ENCODE measurements at places on chromosomes 5 and 9.
A peak's percentile ranks its signal among the peaks of the same experiment; 100 is the strongest.

- no peak for DNase-seq
Measured at GRCh38 chr9:69188975-69189374, 14.9 kb downstream of the TJP2 start.

- DNase-seq: no peak
Measured at GRCh38 chr5:167783145-167783817, 508.2 kb upstream of the WWC1 start.

- DNase-seq: no peak
Measured at GRCh38 chr5:16061163-16061562, 118.4 kb downstream of the MARCHF11 start.

- no peak for DNase-seq
Measured at GRCh38 chr5:105868038-105868780, 1802.5 kb downstream of the EFNA5 start.

GRCh38 chr5:135450336-135450735 lies 1.8 kb downstream of the TIFAB start:
- DNase-seq: no peak

- no peak for DNase-seq
Measured at GRCh38 chr9:104906441-104907277, 21.3 kb downstream of the ABCA1 start.

GRCh38 chr5:8458038-8458383 lies 589.1 kb downstream of the MTRR start:
- no peak for DNase-seq

- no peak for DNase-seq
Measured at GRCh38 chr9:108180541-108180940, 675.2 kb downstream of the ACTL7B start.

GRCh38 chr9:129863059-129863690 lies 27.9 kb downstream of the USP20 start:
- DNase-seq: peak; percentile 65

- no peak for DNase-seq
Measured at GRCh38 chr5:673831-674629, 19.1 kb downstream of the TPPP start.

DNA sequence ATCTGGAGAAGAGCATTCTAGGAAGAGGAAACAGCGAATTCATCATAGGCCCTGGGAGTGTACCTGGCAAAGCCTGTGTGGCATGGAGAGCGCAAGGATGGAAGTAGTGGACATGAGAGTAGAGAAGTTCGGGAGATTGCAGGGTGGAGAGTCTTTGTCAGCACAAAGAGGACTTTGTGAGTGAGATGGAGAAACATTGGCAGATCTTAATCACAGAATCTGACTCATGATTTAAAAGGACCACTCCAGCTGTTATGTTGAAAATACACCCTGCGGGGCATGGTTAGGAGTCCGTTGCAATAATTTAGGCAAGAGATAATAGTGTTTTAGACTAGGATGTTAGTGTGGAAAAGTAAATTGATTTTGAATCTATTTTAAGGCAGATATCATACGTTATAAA lies 116.9 kb downstream of the HACD4 start:
- no peak for DNase-seq

DNA sequence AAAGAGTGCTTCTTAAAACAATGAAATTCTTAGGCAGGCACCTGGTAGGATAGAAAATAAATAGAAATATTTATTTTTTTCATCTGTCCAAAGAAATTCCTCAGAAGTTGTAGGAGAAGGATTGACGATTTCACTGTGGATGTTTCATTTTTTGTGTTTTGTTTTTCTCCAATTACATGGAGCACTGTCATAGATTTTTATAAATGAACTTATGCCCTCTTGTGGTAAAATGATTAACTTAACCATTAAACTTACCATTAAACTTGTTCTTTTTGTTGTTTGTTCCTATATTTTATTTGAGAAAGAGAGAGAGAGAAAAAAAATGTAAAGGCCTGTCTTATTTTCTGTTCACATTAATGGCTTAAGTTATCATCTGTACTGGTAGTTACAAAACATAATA lies 339.2 kb downstream of the PRR16 start:
- no peak for DNase-seq

DNA sequence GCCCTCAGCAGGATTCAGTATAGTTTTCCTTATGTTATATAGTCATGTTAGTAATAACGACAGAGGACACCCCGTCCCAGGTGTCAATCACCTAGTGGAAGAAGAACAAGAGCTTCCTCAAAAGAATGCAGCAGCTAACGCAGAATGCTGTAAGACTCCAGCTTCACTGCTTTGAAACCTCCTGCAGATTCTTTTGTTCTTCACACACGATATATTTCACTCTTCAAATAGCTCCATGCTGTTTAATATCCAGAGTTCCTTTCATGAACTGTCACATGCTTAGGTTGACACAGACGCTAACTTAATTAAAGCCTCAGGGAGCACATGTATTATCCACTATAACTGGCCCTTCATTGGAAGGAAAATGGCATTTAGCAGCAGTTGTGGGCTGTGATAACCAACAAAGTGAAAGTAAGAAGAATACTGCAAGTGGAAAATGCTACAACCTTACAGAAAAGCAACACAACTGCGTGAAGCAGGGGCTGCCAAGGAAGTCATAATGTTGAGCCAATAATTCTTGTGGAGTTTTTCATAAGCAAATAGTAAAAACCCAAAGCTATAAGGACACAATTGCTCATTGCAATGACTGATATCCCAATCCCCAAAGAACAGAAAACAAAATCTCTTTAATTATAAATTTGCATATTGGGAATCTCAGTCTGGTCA lies 387.5 kb downstream of the PLK2 start:
- no peak for DNase-seq

- no peak for DNase-seq
Measured at GRCh38 chr5:57592236-57592635, 109.6 kb upstream of the ACTBL2 start.

- no peak for DNase-seq
Measured at GRCh38 chr5:115774684-115775083, 41.8 kb downstream of the CDO1 start.

DNA sequence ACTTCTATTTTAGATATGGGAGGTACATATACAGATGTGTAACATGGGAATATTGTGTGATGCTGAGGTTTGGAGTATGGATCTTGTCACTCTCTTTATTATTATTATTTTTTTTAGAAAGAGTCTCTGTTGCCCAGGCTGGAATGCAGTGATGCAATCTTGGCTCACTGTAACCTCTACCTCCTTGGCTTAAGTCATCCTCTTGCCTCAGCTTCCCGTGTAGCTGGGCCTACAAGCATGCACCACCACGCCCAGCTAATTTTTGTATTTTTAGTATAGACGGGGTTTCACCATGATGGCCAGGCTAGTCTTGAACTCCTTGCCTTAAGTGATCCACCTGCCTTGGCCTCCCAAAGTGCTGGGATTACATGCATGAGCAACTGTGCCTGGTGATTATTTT lies 138.4 kb upstream of the SLC28A3 start:
- no peak for DNase-seq

GRCh38 chr5:76471406-76471805 lies 68.3 kb downstream of the IQGAP2 start:
- no peak for DNase-seq

DNA sequence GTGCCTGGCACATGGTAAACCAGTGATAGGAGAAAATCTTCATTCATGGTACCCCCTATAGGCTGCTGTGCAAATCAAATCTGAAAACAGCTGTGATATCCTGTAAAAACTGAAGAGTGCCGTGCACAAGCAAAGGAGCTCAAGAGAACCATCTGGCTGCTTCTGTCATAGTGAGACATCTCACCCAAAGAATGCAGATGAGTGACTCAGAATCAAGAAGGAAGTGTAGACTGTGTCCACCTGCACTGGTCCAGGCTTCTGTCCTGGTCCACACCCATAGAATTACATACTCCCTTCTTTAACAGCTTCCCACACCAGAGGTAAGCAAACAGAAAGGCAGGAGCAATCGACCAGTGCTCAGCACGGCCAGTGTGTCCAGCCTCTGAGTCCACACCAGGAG lies 195.9 kb downstream of the ASTN2 start:
- no peak for DNase-seq

- no peak for DNase-seq
Measured at GRCh38 chr9:6897898-6898302, 140.1 kb downstream of the KDM4C start.

- DNase-seq: no peak
Measured at GRCh38 chr5:36138900-36139683, 12.6 kb downstream of the LMBRD2 start.

DNA sequence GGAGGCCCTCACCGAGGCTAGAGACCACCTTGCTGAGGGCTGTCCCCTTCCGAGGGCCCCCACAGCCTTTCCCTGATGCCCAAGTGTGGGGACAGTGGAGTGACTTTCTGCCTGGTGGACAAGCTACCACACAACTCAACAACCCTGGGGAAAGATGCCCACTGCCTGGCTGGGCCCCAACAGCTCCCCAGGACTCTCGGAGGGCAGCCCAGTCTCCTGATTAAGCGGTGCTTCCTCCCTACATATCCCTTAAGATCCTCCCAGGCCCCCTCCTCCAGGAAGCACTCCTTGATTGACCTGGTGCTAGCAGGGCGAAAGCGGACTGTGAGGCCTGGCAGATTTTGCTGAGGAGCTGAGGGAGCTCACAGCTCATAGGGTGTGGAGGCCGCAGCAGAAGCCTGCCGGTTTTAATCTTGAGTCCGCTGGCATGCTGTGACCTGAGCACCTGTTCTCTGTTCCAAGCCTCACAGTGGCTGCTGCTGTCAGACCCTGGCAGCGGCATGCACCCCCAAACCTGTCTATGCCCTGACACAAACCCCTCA lies 2.2 kb downstream of the NSMF start:
- no peak for DNase-seq

DNA sequence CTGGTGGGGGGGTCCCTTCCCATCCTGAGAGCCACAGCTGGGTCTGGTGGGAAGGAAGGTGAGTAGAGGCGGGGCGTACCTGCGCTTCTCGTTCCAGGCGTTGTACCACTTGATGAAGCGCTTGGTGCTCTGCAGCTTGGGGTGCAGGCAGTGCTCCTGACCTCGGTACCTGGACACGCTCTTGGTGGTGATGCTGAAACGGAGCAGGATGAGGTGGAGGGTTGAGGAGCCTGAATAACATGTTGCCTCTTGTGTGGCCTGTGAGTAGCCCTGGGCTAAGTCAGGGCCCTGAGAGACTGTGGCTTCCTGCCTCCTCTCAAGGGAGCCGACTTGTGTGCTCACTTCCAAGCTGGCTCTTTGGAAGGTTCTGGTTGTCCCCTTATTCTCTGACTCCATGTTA lies 4.3 kb downstream of the CXCL14 start:
- DNase-seq: no peak

DNA sequence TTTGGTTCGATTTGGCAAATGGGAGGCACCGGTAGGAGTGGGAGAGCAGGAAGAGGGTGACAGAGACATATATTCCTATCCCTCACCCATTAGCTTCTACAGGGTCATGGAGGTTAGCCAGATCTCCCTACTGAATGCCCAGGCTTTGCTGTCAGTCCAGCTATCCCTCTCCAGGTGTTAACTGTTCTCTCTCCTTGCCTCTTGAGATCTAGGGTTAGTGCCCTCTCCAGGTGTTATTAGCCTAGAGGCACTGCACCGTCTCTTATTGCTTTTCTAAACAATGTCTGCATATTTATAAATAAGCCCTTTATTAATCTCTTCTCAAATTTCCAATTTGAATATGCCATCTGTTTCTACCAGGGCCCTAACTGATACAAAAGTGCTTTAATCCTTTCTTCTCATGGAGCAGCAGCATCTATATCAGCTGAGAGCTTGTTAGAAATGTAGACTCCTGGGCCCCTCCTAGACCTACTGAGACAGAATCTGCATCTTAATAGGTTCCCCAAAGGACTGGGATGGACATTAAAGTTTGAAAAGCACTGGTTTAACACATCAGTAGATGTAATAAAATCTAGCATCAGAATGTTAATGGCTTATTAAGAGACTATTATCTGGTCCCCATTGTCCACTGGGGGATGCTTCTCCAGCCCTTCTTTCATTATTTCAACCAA lies 322.5 kb upstream of the SLC24A2 start:
- DNase-seq: no peak

DNA sequence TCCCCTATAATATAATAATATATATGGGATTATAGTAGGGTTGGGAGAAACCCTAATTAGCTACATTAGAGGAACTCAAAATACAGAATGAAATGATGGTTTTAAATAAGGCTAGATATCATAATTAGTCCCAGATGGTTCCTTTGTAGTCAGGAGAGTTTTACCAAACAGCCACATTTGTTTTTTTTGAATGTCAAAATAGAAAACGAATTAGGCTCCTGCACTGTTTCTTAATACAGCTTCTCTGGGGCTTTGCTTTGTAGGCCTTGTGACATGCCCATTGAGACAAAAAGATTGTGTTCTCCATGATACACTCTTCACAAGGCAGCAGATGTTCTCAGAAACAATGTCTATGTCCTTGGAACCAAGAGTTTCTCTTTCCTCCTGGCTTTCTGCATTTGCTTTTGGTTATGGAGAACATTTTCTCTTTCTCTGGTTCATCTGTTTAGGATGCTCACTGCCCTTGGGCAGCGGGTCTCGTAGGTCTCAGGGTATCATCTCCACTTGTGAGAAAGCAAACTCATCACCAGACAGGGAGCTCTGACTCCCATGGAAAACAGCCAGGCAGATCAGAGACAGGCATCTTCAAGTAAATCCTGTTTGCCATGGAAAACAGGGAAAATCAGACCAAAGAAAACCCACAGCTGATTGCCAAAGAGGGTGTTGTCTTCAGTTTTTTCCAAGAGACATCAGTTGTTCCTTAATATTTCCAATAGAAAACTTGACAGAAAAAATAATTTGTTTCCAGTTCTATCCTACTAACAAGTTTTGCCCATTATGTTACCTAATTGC lies 54.1 kb upstream of the RPS23 start:
- DNase-seq: no peak

GRCh38 chr9:123251741-123252140 lies 16.6 kb downstream of the STRBP start:
- DNase-seq: no peak

DNA sequence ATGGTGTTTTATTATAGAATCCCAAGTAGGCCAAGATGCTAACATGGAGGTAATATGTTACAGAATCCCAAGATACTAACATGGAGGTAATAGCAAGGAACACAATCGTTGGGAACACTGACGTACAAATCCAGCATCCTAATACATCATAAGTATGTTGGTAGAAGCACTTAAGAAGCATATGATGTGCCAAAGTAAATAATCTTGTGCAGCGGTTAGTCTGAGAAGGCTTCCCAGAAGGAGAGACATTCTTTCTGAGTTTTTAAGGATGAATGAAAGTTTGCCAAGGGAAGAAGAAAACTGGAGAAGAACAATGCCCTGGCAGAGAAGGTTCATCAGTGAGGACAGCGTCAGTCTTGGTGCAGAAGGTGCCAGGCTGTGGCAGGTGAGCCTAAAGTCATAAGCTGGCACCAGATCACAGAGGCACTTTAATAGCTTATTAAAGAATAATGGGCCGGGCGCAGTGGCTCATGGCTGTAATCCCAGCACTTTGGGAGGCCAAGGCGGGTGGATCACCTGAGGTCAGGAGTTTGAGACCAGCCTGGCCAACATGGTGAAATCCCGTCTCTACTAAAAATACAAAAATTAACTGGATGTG lies 294.5 kb upstream of the PIK3R1 start:
- no peak for DNase-seq

GRCh38 chr5:118325931-118326330 lies 662.4 kb downstream of the DTWD2 start:
- no peak for DNase-seq

- no peak for DNase-seq
Measured at GRCh38 chr5:93621327-93621798, 38.3 kb downstream of the NR2F1 start.

GRCh38 chr9:103991698-103992097 lies 102.4 kb upstream of the SMC2 start:
- no peak for DNase-seq

- DNase-seq: no peak
Measured at GRCh38 chr9:4143936-4144717, 155.7 kb downstream of the GLIS3 start.

GRCh38 chr5:10498350-10498749 lies 56.7 kb downstream of the ROPN1L start:
- no peak for DNase-seq

Measured in stimulated activated CD4-positive, alpha-beta T cell treated with anti-CD3 and anti-CD28 coated beads, Interleukin-2, amount 100 ng/mL, for 24 hours (primary cell).